Activated CD8-positive, alpha-beta memory T cell treated with anti-CD3 and anti-CD28 coated beads, Interleukin-2, amount 10 ng/mL, durations not matched to agents 7 days and 5 days (primary cell): ENCODE measurements at places on chromosomes 11 and 22.

DNA sequence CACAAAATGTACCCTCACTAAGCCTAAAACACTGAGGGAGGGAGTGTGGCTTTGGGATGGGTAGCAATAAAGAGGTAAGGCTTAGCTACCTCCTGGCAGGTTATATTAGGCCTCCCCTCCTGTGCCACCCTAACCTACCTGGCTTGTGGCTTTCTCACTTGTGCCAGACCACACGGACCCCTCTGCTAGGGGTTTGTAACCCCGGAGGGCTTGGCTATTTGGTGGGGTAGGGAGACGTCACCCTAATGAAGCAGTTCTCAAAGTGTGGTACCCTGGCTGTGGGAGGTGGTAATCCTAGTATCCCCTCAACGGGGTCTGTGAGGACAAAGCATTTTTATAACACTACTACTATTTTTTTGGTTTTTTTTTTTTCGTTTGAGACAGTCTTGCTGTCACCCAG is 9.0 kb upstream of the MCM5 start:
- DNase-seq: no peak

GRCh38 chr22:20563941-20564371 is 56.5 kb downstream of the MED15 start:
- DNase-seq: no peak

- DNase-seq: no peak
Observed at GRCh38 chr11:627308-627576, 261 bp upstream of the SCT start.

- no peak for DNase-seq
Observed at GRCh38 chr11:35281169-35281688, 138.1 kb downstream of the SLC1A2 start.

GRCh38 chr11:130031945-130032344 is 29.3 kb upstream of the PRDM10 start:
- DNase-seq: no peak

DNA sequence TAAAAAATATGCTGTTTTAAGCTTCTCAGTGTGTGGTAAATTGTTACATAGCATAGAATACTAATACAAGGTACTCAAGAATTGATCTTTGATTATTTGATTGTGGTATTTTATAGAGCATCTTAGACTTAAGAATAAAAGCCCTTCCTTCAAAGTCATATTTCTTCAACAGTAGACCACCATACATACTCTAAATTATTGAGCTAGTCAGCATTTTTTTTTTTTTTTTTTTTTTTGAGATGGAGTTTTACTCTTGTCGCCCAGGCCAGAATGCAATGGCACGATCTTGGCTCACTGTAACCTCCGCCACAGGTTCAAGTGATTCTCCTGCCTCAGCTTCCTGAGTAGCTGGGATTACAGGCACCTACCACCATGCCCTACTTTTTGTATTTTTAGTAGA is 436.7 kb upstream of the LUZP2 start:
- no peak for DNase-seq

DNA sequence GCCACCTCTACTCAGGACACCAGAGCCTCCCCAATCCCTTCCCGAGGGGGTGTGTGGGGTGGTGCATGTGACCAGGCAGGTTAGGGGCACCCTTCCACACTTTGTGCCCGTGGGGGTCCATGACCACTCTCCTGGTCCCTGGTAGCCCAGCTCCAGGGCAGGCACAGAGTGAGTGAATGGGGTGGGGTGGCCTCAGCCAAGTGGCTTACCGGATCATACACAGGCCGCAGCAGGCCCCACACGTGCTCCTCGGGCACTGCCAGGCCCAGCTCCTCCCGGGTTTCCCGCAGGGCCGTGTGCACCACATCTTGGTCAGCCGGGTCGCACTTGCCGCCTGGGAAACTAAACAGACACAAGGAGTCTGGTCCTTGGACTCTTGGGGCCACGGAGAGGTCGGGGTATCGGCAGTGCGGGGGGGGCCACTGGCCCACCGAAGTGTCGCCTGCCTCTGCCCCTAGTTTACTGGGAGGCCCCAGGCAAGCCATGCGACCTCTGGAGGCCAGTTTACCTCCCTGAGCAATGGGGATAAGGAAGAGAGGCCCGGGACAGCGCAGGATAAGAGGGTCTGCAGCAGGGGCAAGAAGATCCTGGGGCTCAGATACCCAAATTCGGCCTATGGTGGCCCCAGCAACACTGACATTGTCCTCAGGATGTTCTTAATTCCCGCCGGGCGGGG is 889 bp downstream of the NUDT8 start:
- DNase-seq: no peak

GRCh38 chr11:108757630-108758029 is 92.8 kb downstream of the DDX10 start:
- DNase-seq: no peak

DNA sequence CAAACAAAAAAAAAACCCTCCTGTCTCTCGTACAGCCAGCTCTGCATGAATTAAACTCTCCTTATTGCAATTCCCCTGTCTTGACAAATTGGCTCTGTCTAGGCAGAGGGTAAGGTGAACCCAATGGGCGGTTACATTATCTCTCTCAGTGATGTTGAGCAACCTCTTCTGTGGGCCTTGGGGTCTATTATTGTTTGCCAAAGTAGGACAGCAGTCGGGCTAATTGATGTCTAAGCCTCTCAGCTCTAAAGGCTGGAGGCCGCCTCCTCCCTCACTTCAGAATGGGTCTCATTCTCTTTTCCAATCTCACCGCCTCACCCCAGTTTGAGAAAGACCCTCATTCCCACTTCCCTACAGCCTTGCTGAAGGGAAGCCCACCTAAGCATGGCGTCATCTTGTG is 1.3 kb upstream of the SLC25A45 start:
- no peak for DNase-seq

- no peak for DNase-seq
Observed at GRCh38 chr11:88520391-88520790, 182.9 kb upstream of the CTSC start.

DNA sequence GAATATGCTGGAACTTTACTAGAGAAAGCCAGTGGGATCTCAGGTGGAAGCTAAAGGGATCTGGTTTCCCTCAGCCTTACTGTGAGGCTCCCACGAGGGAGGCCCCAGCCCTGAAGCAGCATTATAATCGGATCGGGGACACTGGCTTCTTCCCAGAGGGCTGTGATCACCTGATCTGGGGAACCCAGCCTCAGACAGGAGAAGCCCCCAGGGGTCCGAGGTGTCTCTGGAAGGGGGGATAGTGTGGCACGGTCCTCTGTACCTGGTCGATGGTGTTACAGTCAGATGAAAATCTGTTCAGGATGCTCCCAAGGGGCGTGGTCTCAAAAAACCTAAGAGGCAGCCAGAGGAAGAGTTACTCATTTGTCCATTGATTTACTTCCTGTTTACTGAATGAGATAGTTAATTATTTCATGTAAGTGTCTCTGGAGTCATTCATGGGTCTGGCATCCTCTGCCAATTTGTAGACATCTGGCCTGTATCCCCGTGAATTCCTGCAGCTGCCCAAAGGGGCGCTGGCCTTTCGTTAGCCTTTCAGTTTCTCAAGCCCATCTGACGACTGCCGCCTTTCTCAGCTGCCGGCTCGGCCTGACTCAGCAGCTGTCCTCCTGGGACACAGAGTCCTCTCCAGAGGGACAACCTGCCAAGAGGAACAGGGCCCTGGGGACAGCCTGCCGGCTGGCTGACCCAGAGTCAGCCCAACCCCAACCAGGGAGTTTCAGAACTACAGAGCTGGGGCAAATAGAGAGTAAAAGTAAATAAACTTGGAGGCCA is 17.0 kb upstream of the KCNJ11 start:
- DNase-seq: no peak

- DNase-seq: no peak
Observed at GRCh38 chr22:24514241-24515026, 19.3 kb downstream of the UPB1 start.

DNA sequence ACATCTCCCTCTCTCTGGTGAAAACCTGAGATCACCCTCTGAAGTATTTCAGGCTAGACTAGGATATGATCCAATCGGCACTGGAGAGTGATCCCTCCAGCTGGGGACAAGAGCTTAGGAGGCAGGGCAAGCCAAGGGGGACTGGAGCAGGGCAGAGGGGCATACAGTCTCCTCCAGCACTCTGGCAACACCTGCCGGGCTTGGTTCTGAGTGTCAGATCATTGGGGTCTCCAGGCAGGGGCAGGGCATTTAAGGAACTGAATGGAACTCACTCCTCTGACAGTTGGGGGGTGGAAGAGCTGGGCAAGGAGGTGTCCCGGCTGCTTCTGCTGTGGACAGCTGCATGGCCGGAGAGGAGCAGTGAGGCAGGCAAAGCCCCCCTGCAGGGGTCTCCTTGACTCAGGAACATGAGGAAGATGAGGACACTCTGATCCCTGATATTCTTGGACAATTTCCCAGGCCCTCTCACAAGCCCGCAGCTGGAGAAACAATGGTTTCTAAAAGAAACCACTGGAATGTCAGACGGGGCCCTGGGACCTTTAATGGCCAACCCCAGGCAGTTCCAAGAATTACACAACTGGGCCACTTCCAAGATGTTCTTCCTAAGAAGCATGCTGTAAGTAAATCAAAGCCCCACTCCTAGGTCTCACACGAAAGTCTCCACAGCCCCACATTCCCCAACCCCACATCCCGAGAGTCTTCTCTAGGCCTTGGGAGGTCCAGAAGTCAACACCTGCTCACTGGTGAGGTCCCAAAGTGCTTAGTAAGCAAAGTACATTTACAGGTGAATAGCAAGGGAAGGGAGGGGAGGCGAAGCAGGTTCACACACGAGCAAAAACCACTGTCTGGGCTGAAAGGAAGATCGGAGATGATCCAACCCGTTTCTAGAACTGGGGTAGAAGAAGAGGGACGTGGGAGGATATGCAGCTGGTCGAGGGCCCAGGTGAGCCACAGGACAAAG is 1.2 kb upstream of the CCDC86 start:
- no peak for DNase-seq

DNA sequence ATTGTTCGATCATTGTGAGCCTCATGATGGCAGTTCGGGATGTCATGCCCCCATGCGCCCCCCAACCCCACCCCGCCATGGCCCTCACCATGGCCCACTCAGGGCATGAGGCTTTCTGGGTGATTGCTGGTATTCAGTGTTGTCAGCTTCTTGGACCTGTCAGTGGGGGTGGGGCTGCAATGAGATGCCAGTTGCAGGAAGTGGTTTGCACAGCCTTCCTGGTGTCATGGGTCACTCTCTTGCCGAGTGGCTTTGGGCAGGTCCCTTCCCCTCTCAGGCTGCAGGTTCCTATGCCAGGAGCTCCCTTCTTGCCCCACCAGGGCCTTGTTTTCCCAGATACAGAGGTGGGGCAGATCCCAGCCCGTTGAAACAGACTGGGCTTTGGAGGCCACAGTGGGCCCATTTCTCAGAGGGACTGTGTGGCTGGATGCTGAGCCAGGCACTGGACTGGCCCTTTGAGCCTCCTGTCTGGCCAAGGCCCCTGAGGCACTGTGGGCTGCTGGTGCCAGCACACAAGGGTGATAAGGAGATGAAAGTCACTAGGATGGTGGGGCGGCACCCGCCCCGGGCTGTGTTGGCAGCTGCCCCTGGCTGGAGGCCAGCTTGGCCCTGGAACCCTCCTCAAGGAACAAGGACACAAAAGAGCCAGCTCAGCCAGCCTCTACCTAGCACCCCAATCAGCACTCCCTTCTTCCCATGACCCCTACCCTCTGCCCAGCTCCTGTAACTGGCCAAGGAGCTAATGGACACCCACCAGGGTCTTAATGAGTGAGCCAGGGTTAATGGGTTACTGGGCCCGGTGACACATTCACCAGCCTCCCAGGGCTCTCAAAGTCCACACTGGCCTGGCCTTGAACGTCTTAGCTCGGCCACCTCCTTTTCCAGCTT is 1.5 kb upstream of the GGT1 start:
- peak; percentile 75 for DNase-seq

GRCh38 chr11:128695539-128696221 is 1.8 kb downstream of the FLI1 start:
- peak; percentile 71 for DNase-seq

GRCh38 chr11:74871037-74871436 is 77.9 kb downstream of the XRRA1 start:
- DNase-seq: no peak

GRCh38 chr22:40469181-40469580 is 98.8 kb downstream of the SGSM3 start:
- no peak for DNase-seq

- DNase-seq: no peak
Observed at GRCh38 chr11:131353766-131354165, 16.6 kb upstream of the NTM start.

- peak; percentile 73 for DNase-seq
Observed at GRCh38 chr11:128734103-128734831, 40.4 kb downstream of the FLI1 start.

DNA sequence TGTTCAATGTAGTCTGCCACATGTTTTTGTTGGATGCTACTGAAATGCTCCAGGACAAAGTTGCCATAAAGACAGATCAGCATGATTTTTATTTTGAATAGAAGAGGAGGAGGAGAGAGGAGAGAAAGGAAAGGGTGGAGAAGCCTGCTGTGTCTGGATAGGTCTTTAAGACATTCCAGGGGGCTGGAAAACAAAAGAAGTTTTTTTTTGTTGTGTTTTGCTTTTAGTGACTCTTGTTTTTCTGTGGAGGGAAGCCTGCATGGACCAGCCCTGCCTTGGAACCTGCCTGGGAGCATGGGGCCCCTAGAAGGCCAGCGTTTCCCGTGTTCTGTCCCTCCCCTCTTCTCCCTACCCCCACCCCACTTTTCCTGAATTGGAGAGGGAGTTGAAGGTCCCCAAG is 2.3 kb downstream of the TSPAN18 start:
- no peak for DNase-seq

DNA sequence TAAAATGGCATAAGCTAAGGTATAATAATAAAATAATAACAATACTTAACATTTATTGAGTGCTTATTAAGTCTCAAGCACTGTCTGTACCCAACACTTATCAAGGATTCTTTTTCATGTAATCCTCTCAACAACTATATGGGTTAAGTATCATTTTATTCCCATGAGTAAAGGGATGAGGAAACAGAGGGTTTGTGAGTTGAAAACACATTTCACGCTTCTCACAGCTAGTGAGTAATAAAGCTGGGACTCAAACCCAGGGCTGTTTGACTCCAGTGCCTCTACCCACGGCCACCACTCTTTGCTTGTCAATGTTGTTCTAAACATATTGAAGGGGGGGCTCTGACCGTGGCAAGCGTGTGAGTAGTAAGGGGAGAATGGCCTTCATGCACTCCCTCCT is 8.7 kb downstream of the CD3E start:
- no peak for DNase-seq

- no peak for DNase-seq
Observed at GRCh38 chr11:65609665-65610064, 4.4 kb downstream of the MAP3K11 start.

GRCh38 chr11:43697679-43698078 is 17.1 kb downstream of the HSD17B12 start:
- no peak for DNase-seq

- no peak for DNase-seq
Observed at GRCh38 chr11:107493117-107493516, 35.5 kb upstream of the CWF19L2 start.
